CD4-positive, alpha-beta T cell treated with Interleukin-15 for 4 hours (primary cell): ENCODE measurements at places on chromosomes 6 and 20.

DNA sequence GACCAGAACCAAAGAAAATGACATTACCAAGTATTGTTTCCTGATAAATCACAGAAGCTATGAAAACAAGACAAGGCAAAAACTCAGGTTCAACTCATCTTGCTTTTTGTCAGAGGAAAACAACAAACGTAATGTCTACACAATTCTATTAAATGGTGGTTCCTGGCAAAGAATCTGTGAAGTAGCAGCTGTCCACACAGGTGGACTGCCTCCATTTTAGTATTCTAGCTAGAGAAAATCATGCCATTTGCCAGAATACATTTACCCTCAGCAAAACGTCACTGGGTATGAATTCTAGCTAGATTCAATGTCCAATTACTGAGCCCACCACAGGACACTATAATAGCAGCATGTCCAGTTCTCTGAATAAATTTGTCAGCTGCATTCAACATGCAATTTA is 125.4 kb downstream of the ADGRB3 start:
- no peak for DNase-seq

DNA sequence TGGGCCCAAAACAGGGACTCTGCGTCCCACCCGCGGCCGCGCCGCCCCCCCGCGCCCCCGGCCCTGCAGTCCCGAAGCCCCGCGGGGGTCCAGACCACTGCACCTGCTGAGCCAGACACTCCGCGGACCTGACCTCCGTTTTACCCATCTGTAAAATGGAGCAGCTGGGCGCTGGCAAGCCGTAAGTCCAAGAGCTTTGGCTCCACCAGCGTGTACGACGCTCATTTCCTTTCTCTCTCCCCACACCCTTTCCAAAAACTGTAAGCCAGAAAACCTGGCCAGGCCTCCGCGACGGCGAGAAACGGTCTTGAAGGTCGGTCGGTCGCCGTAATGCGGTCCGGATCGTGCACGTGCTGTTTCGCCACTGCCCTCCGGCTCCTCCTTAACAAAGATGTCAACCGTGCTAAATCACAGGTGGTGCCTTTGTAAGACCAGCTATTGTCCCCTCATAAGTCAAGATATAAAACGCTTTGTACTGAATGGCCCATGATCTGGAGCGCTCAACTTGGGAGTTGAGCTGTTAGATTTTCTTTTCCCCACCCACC is 7.8 kb upstream of the NR2E1 start:
- no peak for DNase-seq

DNA sequence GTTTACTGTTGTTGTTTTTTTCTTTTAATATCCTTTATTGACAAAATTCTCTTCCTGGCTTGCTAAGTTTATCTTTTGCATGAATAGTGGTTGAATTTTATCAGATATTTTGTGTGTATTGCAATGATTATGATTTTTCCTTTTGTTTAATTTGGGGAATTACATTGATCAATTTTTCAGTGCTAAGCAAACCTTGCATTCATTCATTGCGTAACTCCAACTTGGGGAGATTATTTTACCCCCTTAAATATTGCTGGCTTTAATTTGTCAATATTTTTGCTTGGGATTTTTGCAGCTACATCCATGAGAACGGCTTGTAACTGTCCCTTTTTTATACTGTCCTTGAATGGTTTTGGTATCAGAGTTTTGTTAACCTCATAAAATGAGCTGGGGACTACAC is 63.4 kb downstream of the SERAC1 start:
- DNase-seq, result no peak

- no peak for DNase-seq
These were observed 101.4 kb downstream of the FOXC1 start for GRCh38 chr6:1711136-1711535.
